ENCODE measurements at places on chromosomes 16 and 17.

- DNase-seq: peak; percentile 56
These were observed 25.5 kb upstream of the SNN start for GRCh38 chr16:11642765-11643116.

- no peak for DNase-seq
These were observed 194.4 kb upstream of the MAF start for GRCh38 chr16:79794941-79795340.

- no peak for DNase-seq
These were observed 3.8 kb downstream of the NTHL1 start for GRCh38 chr16:2043667-2044451.

DNA sequence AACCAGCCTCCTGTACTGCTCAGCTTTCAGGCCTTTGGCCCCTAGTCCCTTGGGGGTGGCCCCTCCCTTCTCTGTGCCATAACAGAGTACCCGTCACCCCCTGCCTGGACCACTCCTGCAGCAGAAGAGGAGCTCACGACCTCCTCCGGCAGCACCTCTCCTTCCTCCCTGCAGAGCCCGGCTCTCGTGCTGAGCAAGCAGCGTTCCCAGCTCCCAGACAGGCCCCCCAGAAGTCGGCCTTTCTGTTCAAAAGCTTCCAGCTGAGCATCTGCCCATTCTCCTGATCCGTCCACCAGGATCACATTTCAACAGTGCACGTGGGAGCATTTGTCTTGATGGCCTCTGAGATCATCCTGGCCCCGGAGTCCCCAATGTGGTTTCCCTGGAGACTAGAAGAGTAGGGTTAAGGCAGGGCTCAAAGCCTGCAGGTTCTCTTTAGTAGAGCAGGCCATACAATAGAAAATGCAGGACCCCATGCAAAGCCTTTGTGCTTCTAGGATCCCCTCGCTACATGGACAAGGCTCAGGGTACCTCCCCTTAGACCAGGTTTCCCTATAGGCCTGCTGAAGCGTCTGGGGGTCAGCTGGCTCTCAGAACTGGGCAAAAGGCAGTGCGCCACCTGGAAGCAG lies 35.6 kb downstream of the NLRC3 start:
- DNase-seq: no peak

DNA sequence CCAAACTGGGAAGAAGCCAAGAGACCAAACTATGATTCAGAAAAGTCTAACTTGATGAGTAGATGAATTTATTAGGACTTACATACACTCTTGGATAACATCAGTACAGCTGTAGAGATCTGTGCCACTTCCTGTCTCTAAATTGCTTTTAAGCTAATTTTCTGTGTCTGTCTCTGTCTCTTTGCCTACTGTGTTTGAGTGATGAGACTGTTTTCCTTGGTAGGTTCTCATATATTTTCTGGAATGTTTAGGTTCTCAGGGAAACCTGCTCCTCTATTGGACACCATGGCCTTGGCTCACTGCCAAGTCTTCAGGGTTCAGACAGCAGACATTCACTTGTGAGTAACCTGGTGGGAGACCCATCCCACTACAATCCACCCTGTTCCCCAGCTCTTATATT lies 103.5 kb upstream of the KIF2B start:
- DNase-seq: no peak

- no peak for DNase-seq
These were observed 613.7 kb downstream of the TMEM114 start for GRCh38 chr16:7976563-7976962.

GRCh38 chr17:29847118-29847517 lies 82.9 kb downstream of the SSH2 start:
- DNase-seq: no peak

DNA sequence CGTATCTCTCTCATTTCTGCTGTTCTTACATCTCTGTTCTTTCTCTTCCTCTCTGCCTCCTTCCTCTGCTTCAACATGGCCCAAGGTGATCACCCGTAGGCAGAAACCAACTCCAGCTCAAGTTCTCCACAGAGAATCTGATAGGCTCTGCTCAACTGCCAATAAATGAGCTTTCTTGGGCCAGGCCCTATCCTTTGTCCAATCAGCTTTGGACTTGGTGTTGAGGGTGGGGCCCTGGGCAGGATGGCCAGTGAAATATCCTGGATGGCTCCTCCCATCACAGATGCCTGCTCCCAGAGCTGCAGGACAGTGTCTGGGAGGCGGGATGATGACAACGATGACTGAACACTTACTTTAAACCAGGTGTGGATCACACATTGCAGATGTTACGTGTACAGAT lies 17.4 kb upstream of the BRD7 start:
- no peak for DNase-seq

DNA sequence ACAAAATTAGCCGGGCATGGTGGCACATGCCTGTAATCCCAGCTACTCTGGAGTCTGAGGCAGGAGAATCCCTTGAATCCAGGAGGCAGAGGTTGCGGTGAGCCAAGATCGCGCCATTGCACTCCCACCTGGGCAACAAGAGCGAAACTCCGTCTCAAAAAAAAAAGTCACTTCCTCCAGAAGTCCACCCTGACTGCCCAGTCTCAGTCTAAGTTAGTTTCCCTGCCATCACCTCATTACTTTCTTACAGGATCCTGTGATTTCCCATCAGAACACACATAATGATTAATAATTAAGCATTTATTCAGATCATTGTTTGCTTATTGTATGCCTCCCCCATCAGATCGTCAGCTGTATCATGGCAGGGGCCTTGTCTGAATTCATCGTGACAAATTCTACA lies 31.6 kb downstream of the ABCC3 start:
- no peak for DNase-seq

DNA sequence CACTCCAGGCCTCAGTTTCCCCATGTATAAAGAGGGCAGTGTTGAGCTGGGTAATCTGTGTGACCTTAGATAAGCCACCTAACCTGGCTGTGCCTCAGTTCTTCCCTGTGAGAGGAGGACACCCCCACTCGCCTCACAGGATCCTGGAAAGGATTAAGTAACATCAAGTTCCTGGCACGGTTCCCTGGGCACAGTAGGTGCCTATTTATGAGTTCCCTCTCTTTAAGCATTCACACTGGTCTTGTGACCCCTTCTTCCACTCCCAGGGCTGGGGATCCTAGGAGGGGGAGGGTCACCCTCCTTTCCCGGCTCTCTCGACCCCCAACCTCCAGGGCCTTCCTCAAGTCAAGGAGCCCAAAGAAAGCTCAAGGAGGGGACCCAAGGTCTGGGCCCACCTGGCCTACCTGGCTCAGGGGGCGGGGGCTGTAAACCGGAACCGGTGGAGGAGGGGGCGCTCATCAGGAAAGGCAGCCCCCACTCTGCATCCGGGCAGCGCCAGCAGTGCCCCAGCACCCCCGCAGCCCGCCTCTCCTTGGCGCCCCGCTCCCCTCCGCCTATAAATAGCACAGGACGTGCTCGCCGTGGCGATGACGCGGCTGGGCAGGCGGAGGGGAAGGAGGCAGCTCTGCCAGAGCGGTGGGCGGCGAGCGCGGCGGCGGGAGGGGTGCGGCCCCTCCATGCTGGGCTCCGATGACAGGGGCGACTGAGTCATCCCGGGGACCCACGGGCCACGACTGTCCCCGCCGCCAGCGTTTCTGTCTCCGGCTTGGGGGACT lies 9.4 kb downstream of the RPL19 start:
- peak; percentile 71 for DNase-seq

- no peak for DNase-seq
These were observed 106.0 kb downstream of the AMFR start for GRCh38 chr16:56319376-56319775.

- no peak for DNase-seq
These were observed 96.8 kb downstream of the IRF8 start for GRCh38 chr16:85995541-85996423.

- DNase-seq: no peak
These were observed 75.9 kb downstream of the NLK start for GRCh38 chr17:28118362-28118761.

GRCh38 chr17:18139949-18140348 lies 31.4 kb downstream of the MYO15A start:
- no peak for DNase-seq

GRCh38 chr17:76036497-76037261 lies 9.6 kb upstream of the EVPL start:
- no peak for DNase-seq

- DNase-seq: peak; percentile 31
These were observed 22.8 kb downstream of the LASP1 start for GRCh38 chr17:38892620-38893019.

GRCh38 chr17:560432-560873 lies 154.2 kb downstream of the VPS53 start:
- no peak for DNase-seq

- DNase-seq: no peak
These were observed 283.1 kb upstream of the TNRC6C start for GRCh38 chr17:77675411-77675810.

- peak; percentile 98 for DNase-seq
These were observed 1.8 kb upstream of the ZNF500 start for GRCh38 chr16:4768549-4769305.

DNA sequence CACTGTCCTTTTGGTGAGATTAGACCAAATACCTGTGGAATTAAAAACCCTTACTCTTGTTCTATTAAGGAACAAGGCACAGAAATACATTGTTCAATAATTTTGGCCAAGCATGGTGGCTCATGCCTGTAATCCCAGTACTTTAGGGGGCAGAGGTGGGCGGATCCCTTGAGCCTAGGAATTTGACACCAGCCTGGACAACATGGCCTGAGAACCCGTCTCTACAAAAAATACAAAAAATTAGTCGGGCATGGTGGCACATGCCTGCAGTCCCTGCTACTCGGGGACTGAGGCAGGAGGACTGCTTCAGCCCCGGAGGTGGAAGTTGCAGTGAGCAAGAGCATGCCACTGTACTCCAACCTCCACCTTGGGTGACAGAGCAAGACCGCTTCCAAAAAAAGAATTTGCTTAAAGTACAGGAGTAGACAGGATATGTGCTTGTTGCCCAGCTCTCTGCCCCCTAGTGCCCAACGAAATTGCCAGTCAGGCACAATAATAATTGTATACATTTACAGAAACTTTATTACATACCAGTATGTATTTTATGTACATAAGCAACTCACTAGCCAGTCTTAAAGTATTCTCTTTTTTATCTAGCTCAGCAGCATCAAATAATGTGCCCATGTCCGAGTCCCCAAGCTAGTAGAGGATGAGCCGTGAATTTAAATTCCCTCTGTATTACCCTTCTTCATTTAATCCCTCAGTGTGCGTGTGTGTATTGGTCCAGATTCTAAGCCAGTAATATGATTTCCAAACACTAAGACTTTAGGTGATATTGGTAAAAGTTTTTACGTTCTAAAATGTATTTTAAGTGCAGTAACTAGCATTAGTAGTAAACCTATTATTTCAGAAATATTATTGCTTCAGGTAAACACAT lies 1.4 kb downstream of the THUMPD1 start:
- no peak for DNase-seq

DNA sequence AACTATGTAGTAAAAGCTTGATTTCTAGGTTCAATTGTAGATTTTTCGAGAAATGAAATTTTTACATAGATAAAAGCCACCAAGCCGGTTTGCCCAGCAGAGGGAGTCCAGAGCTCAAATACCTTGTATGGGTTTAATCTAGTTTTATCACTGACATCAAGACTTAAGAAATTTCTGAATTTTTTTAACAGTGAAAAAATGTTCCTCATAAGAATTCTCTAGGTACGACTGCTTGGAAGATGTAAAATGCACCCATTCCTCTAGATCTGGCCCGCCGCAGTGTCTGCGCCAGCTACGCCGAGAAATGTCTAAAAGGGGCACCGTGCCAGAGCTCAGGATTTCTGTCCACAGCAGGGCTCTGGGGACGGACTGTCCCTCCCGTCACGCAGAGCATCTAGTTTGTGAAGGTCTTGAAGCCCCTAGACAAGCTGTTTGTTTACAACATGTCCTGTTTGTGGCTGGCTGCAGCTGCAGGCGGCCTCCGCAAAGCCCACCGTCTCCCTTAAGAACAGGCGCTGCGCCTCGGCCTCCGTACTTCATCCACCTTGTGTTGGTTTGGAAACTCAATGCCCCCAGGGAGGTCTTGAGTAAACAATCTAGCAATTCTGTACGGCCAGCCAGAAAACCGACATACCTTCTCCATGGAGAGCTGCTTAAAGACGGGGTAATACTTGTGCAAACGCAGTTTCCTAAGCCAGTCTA lies 24.8 kb downstream of the MAP1LC3B start:
- DNase-seq: no peak

All from H9 (cell line).